Trophoblast cell (in vitro differentiated cells and primary cell): ENCODE measurements at places on chromosomes 13 and 19.

DNA sequence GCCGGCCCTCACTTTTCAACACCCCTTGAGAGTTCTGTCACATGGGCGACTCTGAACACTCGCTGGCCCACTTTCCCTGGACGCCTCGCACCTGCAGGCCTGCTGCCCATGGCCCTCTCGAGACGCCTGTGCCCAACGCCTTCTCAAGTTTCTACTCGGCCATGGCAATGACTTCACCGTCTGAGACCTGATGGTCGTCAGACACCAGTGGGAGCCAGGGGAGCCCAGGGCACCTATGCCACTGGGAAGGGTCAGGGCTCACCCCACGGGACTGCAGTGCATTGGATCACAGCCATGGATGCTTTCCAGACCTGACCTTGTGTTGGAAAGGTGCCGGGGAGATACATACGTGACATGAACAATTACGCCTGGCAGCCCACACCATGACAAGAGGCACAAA lies 60.1 kb downstream of the KLF2 start:
- no peak for DNase-seq

- DNase-seq = no peak
Observed at GRCh38 chr19:15575406-15575805, 39.6 kb upstream of the CYP4F8 start.

DNA sequence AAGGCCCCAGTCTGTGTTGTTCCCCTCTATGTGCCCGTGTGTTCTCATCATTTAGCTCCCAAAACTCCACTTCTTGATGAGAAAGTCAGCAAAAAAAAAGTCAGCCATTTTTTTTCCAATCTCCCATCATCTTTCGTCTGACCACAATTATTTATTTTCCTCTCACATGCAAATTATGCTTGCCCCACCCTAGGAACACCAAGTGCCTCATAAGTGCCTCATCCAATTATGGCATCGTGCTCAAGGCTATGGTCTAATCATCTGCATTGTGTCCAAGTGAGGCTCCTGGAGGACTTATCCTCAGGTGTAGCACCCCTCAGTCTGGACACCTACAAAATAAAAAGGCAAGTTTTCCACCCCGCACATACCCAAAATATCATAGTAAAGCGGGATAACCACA lies 20.8 kb upstream of the IPO5 start:
- no peak for DNase-seq

DNA sequence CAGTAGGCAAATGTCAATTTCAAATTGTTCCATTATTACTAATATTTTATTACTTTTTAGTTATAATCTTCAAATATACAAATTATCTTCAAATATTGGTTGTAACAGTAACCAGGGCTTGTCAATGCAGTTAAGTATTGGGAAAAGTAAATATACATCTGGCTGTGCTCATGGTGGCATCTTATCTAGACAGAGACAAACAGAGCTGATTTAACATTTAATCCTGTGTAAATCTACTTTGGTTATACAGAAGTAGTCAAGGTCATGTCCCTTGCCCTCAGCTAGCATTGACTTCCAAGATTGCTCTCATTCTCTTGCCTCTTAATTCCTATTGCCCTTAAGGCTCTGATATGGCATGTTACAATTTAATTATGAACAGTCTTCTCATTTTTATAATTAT lies 98.4 kb upstream of the KLHL1 start:
- no peak for DNase-seq
